Naive B cell (primary cell): ENCODE measurements at places on chromosomes 11 and 22. TPM values are rescaled to one million over a fixed set of nuclear protein-coding genes. Genes with fewer than 3 reads are reported as not detected.

- H3K27me3 ChIP-seq: peaks cover 66% of the 10 kb centered on the region
- H3K36me3 ChIP-seq: peaks cover 4% of the 10 kb centered on the region
- no peak overlapping the region for H3K27ac ChIP-seq
Measured at GRCh38 chr11:34356130-34356529, 1.7 kb downstream of the ABTB2 start.

GRCh38 chr11:116786966-116787365 lies 857 bp downstream of the ZPR1 start:
- peaks cover 36% of the 10 kb centered on the region for H3K4me1 ChIP-seq
- peak overlapping the region; percentile 98 for H3K4me3 ChIP-seq
- peak overlapping the region; percentile 93 for H3K27ac ChIP-seq
- peaks cover 21% of the 10 kb centered on the region for H3K36me3 ChIP-seq
- DNase-seq: no peak

DNA sequence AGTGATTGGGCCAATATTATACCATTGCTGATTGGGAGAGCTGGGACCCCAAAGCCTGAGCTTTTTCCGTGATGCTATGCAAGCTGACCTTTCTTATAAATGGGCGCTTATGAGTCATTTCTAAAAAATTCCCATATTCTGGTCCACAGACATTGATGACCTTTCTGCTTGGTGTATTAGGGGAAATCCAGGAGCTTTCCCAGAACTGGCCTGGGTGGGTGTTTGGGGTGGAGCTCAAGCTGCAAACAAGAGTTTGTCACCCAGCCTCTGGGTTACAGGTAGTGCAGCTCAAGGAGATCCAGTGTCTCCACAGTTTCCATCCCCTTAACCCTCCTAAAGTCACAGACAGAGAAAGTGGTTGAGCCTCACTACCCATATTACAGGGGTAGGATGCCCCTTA lies 67.7 kb downstream of the CCDC81 start:
- H3K36me3 ChIP-seq: no peaks in the 10 kb centered on the region
- H3K4me3 ChIP-seq: no peak overlapping the region
- no peak for DNase-seq
- no peak overlapping the region for H3K27ac ChIP-seq
- no peaks in the 10 kb centered on the region for H3K27me3 ChIP-seq

GRCh38 chr11:116835791-116836631 lies 1.4 kb downstream of the APOA1 start:
- H3K27ac ChIP-seq: no peak overlapping the region
- peak; percentile 54 for DNase-seq
- peak overlapping the region; percentile 86 for H3K4me3 ChIP-seq
- H3K4me1 ChIP-seq: peaks cover 13% of the 10 kb centered on the region
- peaks cover 11% of the 10 kb centered on the region for H3K27me3 ChIP-seq

DNA sequence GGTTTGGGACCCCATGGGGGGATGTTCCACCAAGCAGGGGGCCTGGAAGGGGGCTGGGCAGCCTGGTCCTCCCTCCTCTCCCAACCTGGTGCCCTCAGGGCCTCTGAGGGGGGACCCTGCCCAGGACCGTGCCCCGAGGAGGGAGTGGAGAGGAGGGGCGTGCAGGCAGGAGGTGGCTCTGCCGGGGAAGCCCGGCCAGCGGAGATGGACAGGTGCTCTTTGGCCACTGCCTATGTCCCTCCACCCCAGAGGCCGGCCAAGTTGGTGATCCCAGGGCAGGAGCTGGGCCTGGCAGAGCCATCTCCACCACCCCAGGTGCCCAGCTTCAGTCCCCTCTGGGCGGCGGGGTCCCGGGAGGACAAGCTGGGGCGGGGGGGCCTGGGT lies 2.4 kb downstream of the MUC2 start:
- H3K27me3 ChIP-seq: no peaks in the 10 kb centered on the region
- no peak overlapping the region for H3K27ac ChIP-seq
- no peaks in the 10 kb centered on the region for H3K4me1 ChIP-seq
- H3K4me3 ChIP-seq: no peak overlapping the region
- no peaks in the 10 kb centered on the region for H3K36me3 ChIP-seq

- no peaks in the 10 kb centered on the region for H3K4me1 ChIP-seq
- H3K36me3 ChIP-seq: no peaks in the 10 kb centered on the region
- no peak for DNase-seq
- peaks cover 10% of the 10 kb centered on the region for H3K27me3 ChIP-seq
Measured at GRCh38 chr11:13761716-13762115, 93.2 kb downstream of the FAR1 start.

DNA sequence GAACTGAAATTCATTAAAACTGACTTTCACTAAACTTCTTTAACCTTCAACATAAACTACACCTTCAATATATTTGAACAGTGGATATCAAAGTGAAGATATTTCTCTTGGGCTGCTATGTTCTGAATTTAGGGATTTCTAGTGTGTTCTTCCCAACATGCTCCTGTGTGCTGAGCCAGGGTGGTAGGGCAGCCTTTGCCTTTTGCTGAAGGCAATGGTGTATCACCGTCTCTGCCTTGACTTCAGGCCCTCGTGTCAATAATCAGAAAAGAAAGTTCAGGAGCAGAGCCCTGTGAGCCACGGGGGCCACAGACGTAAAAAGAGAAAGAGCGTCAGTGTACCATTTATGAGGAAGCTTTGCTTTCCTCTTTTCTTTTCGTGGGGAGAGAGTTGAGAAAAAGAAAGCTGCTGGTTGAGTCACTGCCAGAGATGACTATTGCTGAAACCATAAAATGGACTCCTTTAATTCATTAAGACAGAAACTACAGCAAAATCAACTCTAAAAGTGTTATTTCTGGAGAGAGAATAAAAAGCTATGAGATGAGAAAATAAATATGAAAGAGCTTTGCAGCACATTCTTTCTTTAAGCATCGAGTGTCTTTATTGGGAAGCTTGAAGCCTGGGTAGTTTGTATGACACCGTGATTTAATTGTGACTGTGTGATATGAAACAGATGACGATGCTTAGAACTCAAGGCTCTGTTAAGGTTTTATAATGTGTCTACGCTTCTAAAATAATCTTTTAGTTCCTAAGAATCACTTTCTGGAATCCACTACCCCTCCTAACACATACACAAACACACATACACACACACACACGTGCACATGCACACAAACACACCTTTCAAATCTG lies 271.8 kb upstream of the MTNR1B start:
- H3K36me3 ChIP-seq: no peaks in the 10 kb centered on the region
- no peak overlapping the region for H3K27ac ChIP-seq
- H3K4me3 ChIP-seq: no peak overlapping the region
- H3K27me3 ChIP-seq: no peaks in the 10 kb centered on the region
- H3K4me1 ChIP-seq: no peaks in the 10 kb centered on the region

GRCh38 chr11:61121917-61122316 lies 19.6 kb downstream of the CD5 start:
- peaks cover 2% of the 10 kb centered on the region for H3K36me3 ChIP-seq
- H3K27me3 ChIP-seq: no peaks in the 10 kb centered on the region
- DNase-seq: no peak
- no peak overlapping the region for H3K27ac ChIP-seq
- H3K4me3 ChIP-seq: no peak overlapping the region
- peaks cover 15% of the 10 kb centered on the region for H3K4me1 ChIP-seq

GRCh38 chr22:45667486-45667885 lies 4.1 kb upstream of the ATXN10 start:
- no peak overlapping the region for H3K4me3 ChIP-seq
- H3K36me3 ChIP-seq: no peaks in the 10 kb centered on the region
- peaks cover 5% of the 10 kb centered on the region for H3K27me3 ChIP-seq
- peaks cover 2% of the 10 kb centered on the region for H3K4me1 ChIP-seq
- H3K27ac ChIP-seq: no peak overlapping the region

GRCh38 chr11:74646954-74647353 lies 54.6 kb downstream of the POLD3 start:
- no peak overlapping the region for H3K27ac ChIP-seq
- no peak overlapping the region for H3K4me3 ChIP-seq
- H3K27me3 ChIP-seq: no peaks in the 10 kb centered on the region
- peaks cover 9% of the 10 kb centered on the region for H3K36me3 ChIP-seq
- no peaks in the 10 kb centered on the region for H3K4me1 ChIP-seq

The TNNT3 gene
- not detected for polyA plus RNA-seq

The MPPED2 gene
- polyA plus RNA-seq: 2.6 TPM

The MN1 gene
- polyA plus RNA-seq: not detected

The MS4A12 gene
- polyA plus RNA-seq: not detected
